Stimulated activated CD8-positive, alpha-beta memory T cell treated with anti-CD3 and anti-CD28 coated beads, Interleukin-15, amount 100 ng/mL, for 4 hours (primary cell): ENCODE measurements at places on chromosomes 16 and 17.

- DNase-seq, result no peak
Measured at GRCh38 chr16:26334218-26335111, 642.7 kb downstream of the HS3ST4 start.

GRCh38 chr16:27670071-27670810, 120.3 kb downstream of the KATNIP start:
- DNase-seq, result no peak

DNA sequence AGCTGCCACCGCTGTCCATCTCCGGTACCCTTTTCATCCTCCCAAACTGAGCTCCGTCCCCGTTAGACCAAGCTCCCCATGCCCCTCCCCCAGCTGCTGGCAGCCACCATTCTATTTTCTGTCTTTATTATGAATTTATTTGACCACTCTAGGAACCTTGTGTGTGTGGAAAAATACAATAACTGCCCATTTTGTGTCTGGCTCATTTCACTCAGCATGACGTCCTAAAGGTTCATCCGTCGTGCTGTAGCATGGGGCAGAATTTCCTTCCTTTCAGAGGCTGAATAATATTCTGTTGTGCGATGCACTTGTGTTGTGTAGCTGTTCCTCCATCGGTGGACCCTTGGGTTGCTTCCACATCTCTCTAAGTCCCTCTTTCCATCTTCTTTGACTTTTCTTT, 263.1 kb downstream of the SEC14L1 start:
- DNase-seq, result no peak

- no peak for DNase-seq
Measured at GRCh38 chr16:19994466-19995170, 79.1 kb downstream of the GPR139 start.
